ENCODE measurements at places on chromosomes 2 and 18.
A peak's percentile ranks its signal among the peaks of the same experiment; 100 is the strongest.

GRCh38 chr18:45155526-45155925 lies 459.8 kb upstream of the SLC14A2 start:
- peak; percentile 40 for DNase-seq

- peak; percentile 95 for DNase-seq
These were observed 997 bp upstream of the TGIF1 start for GRCh38 chr18:3448838-3449511.

DNA sequence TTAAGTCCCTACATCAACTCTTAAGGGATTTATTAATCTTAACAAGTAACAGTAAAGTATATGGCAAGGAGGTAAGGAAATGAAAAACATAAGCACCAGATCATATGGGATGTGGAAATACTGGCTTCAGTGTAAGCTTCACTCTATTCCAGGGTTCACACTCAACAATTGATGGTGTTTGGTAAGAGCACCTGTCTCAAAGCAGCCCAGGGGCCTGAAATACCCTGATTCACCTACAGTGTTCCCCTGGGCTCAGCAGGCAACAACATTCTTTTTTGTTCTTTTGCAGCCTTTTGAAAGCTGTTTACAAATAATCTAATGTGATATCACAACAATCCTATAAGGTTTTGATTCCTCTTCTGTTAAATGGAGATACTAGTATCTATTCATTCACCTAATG lies 1.2 kb upstream of the MLPH start:
- DNase-seq, result no peak

DNA sequence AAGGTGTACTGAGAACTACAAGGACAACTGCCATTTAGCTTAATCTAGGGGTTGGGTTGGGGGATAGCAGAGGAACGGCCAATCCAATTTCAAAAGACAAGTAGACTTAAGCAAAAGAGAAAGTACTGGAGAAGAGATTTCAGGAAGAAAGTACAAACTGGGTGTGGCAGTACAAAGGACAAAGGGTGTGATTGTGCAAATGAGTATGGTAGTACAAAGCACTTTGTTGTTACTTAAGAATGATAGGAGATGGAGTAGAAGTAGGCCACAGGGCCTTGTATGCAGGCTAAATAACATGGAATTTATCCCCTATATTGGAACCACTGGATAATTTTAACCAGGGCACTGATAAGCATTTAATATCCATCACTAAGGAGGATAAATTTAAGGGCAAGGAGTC lies 4.7 kb upstream of the ORC2 start:
- DNase-seq, result no peak

DNA sequence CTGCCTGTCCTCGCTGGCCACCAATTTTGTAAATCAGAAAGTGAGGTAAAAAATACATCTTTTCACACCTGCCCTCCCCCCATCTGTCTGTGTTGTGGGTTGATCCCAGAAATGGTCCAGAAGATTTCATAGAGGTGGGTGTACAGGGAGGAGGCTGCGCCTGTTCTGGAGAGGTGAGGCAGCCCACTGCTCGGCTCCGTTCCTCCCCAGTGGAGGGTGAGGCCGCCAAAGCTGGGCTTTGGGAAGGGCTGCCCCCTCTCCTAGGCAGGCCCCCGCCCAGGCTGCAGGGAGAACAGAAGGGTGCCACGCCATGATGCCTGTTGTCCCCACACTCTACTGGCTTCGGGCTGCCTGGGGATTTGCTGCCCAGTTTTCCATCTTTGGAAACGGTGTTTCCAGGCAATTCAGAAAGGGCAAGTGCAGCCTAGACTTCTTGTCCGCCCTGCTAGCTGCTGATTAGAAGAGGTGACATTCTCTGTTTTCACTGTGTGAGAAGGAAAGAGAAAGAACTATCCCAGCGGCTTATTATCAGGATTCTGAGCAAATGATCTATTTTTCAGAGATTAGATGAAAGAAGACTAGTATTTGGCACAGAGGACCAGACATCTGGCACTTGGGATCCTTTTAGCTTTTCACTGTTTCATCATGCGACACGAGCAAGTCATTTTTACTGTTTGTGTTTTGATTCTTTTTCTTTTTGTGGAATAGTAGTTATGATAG lies 18.7 kb downstream of the SMARCAL1 start:
- no peak for DNase-seq

DNA sequence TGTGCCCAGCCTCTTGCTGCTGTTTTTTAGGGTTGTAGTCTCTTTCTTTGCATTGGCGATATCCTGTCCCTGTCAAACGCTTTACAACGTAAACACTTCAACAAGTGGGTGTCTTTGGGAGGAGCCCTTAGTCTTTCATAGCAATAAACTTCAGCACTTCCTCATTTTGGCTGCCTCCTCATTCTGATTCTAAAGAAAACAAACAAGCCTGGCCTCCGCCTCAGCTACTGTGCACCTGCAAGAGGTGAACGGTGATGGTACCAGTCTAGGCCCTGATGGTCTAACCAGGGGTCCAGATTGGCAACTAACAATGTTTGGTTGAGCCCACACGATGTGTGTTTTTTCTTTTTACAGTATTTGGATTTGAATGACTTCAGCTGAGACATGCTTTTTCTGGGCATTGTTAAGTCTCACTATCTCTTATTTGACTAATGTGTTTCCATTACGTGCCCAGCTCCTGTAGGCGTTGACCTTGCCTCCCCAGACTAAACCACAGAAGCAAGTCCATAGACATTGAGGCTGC lies 53.2 kb upstream of the CUL3 start:
- no peak for DNase-seq

GRCh38 chr18:36745219-36745975 lies 83.4 kb downstream of the TPGS2 start:
- no peak for DNase-seq

All from M059J (cell line).